ENCODE measurements at places on chromosomes 2 and 18. TPM values are rescaled to one million over a fixed set of nuclear protein-coding genes. Genes with fewer than 3 reads are reported as not detected.

The SERPINB10 gene
- total RNA-seq, result 0.08 TPM

The SMAD4 gene
- total RNA-seq, result 54.0 TPM

The ANKRD30BL gene
- total RNA-seq, result not detected

The NIF3L1 gene
- total RNA-seq, result 36.6 TPM

The STRADB gene
- 20.6 TPM for total RNA-seq

The USP34 gene
- total RNA-seq, result 42.0 TPM

The SPR gene
- 20.9 TPM for total RNA-seq
